ENCODE measurements at places on chromosomes 7 and 10. TPM values are rescaled to one million over a fixed set of nuclear protein-coding genes. Genes with fewer than 3 reads are reported as not detected.

The NUTM2B gene
- 0.76 TPM for total RNA-seq

The VTI1A gene
- total RNA-seq: 26.5 TPM

The THSD7A gene
- total RNA-seq: 5.9 TPM

The ANK3 gene
- 32.9 TPM for total RNA-seq

The GDF2 gene
- total RNA-seq: not detected

The PPP1R17 gene
- not detected for total RNA-seq

The PANK1 gene
- 8.6 TPM for total RNA-seq
